Bone marrow (tissue), 2 donors: ENCODE measurements at places on chromosomes 3 and 15.

- no peak for DNase-seq
Observed at GRCh38 chr3:25457671-25458419, 29.8 kb downstream of the RARB start.

DNA sequence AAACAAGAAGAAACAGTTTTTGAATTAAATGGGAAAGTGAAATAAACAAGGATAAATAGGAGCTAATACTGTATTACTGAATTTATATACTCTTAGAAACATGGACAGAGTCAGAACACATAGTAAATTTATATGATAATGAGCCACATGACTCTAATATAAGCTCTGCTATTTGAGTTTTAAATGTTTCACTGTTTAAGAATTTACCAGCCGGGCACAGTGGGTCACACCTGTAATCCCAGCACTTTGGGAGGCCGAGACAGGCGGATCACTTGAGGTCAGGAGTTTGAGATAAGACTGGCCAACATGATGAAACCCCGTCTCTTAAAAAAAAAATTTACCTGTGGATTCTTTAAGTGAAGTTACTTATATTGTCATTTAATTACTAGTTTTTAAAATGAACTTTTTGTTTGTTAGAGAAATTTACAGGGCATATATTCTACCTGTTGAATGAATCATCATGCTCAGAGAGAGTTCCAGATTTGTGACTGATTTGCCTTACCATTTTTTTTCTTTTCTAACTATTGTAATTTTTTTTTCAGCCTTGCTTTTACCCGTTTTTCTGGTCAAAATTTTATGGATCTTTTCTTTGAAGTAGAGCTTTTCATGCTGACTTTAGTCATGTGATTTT is 125.7 kb downstream of the TCF12 start:
- no peak for DNase-seq

GRCh38 chr3:172750069-172750367 is 508 bp upstream of the ECT2 start:
- DNase-seq: no peak

DNA sequence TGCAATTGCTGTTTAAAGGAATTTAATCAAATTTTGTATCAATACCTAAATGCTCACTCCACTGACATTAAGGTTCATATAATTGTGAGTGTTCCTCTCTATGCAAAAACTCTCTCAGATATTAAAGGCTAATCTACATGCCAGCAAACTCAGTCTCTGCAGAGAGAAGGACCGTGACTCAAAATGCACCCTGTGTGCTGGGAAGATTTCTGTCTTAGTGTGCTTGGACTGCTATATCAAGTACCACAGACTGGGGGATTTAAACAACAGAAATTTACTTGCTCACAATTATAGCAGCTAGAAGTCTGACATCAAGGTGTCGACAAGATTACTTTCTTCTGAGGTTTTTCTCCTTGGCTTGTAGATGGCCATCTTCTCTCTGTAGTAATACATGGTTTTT is 18.6 kb upstream of the PFN2 start:
- DNase-seq: no peak

DNA sequence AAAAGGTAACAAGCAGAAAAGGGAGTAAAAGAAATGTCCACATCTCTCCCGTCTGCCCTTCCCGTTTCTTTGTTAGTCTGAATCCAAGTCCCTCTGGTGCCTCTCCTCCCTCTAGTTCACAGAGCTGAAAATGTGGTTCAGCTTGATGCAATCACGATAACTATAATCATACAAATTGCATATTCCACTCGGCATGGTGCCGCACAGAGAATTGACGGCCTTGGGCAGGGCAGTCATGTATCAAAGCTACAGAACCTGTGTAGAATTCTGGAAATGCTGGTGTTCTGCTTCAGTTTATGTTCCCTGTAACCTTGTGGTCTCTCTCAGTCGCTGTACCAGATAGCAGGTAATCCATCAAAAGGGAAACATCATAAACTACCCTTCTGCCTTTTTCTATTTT is 562.9 kb upstream of the CBLB start:
- no peak for DNase-seq

DNA sequence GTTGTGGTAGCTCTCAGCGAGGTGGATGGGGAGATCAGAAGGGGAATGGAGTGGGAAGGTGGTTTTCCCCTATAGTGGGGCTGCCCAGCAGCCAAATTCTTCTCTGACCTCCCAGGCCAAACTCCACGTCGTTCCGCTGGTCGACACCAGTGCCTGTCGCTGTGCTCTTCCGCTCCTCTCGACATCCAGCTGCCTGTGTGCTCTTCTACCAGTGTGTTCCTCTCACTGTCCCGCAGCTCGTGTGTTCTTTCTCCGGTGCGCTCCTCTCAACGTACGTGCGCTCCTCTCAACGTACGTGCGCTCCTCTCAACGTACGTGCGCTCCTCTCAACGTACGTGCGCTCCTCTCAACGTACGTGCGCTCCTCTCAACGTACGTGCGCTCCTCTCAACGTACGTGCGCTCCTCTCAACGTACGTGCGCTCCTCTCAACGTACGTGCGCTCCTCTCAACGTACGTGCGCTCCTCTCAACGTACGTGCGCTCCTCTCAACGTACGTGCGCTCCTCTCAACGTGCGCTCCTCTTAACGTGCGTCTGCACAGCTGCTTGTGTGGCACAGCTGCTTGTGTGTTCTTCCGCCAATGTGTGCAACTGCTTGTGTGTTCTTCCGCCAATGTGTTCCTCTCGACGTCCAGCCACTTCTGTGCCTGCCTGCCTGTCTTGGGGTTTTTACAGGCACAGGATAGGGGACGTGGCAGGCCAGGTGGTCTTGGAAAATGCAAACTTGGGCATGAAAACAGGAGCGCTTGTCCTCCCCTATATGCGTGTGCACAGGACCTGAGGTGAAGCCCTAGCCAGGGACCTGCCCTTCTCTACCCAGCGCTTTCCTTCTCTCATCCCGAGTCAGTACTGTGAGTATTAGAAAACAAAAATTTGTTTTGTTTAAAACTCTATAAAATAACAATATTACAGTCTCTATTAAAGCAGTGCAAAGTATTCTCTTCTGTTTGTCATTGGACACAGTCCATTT is 991.1 kb downstream of the GBE1 start:
- no peak for DNase-seq
